ENCODE measurements at places on chromosomes 2 and 18. TPM values are rescaled to one million over a fixed set of nuclear protein-coding genes. Genes with fewer than 3 reads are reported as not detected.

GRCh38 chr2:17057109-17058017 lies 391.7 kb upstream of the CYRIA start:
- no peak for DNase-seq

DNA sequence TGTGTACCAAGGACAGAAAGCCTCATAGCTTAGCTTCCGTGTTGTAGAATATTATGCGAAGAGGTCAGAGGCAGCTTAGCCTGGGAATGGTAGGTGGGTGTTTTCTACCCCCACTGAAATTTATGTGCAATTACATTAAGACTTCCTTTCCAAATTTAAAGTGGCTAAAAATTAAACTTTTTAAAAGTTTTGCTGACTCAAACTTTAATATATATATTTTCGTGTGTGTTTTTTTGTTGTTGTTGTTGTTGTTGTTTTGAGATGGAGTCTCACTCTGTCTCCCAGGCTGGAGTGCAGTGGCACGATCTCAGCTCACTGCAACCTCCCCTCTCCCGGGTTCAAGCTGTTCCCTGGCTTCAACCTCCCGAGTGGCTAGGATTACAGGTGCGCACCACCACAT lies 4.3 kb upstream of the RAB1A start:
- DNase-seq: no peak

GRCh38 chr2:122703676-122704075 lies 948.2 kb downstream of the TSN start:
- no peak for DNase-seq

GRCh38 chr2:152650768-152651371 lies 66.4 kb downstream of the PRPF40A start:
- DNase-seq: no peak

DNA sequence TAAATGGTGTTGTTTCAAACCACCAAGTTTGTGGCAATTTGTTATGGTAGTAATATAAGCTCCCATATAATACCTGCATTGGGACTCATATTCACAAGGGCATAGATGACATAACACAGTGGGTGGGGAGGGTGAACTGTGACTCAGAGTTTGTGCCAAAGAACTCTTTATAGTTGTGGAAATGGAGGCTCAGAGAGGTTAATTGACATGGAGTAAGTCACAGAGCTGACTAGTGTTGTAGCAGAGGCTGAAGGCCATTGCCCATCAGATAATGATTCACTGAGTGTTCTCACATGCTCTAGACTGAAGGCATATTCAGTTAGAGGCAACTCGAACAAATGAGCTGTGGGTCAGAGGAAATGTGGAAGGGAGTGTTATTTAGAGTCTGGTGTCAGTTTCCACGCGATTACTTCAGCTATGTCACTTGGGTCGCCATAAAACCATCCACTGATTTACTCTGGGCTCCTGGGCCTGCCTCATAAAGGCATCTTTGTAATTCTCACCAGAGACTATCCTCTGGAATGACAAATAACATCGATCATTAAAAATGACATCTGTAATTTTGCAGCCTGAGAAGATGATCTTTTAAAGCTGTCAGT lies 264.7 kb downstream of the CCDC85A start:
- DNase-seq: peak; percentile 7

Gene DCDC2C
- total RNA-seq: 5.9 TPM

Gene TFCP2L1
- 25.7 TPM for total RNA-seq

Gene CTAGE1
- 0.80 TPM for total RNA-seq

Gene CAPN14
- 0.80 TPM for total RNA-seq
